ENCODE measurements at places on chromosomes 3 and 15.

DNA sequence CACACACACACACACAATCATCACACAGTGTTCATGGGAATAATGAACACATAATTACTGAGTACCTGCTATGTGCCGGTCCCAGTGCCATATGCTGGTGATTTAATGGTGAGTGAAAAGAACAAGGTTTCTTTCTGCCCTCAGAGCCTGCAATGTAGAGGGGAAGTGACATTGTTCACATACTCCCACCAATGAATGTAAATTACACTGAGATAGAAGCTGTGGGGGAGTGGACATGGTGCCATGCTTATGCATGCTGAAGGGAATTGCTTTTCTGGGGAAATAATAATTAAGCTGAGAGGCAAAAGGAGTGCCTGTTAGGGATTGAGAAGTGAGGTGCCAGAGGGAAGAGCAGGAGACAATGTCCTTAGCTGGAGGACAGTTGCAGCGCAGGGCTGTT, 175.1 kb downstream of the MFSD1 start:
- no peak for DNase-seq

DNA sequence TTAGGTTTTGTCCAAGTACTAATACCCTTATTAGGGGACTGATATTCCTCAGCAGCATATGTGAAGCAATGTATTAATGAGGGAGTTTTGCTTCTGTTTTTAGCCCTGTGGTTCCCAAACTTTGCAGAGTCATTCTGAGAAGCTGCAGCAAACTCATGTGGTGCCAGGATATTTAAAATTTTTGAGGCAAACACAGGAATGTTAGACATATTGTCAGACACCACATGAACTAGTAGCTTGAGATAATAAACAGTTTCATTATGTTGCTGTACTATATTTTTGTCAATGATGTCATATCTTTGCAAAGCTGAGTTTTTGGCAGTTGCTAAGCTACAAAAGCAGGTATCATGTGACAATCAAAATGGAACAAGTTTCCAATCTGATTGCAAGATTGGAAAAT, 36.6 kb downstream of the ATP6V1A start:
- DNase-seq = peak; percentile 43

DNA sequence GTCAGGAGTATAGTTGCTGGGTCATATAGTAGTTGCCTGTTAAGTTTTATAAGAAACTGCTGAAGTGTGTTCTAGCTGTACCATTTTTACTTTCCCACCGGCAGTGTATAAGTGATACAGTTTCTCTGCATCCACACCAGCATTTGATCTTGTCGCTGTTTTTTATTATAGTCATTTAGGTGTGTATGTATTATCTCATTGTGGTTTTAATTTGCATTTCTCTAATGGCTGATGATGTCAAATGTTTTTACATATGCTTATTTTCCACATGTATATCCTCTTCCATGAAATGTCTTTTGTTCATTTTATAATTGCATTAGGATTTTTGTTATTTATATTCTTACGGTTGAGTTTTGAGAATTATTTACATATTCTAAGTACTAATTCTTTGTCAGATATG, 254.3 kb downstream of the CLSTN2 start:
- DNase-seq = no peak

DNA sequence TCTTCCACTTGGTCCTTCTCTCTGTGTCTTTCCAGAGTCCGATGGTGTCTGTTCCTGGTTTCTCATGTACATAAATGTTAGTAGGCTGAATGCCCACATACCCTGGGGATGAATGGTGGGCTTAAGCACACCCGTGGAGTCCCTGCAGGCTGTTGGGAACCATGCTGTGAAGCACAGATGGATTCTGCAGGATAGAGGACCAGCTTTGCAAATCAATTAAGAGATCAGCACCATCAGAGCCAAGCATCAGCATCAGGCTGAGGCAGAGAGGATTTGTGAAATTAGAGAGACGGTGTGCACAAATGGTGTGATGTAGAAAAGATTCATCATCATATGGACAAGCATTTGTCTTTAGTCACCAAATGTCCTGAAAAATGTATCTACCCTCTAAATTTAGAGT, 127.1 kb downstream of the SV2B start:
- DNase-seq = no peak

GRCh38 chr3:46119709-46120498, 88.2 kb downstream of the CCR1 start:
- no peak for DNase-seq

GRCh38 chr3:42369304-42369703, 41.1 kb downstream of the LYZL4 start:
- no peak for DNase-seq

GRCh38 chr3:4595710-4596113, 102.6 kb downstream of the ITPR1 start:
- DNase-seq = no peak

GRCh38 chr3:182035324-182035723, 323.6 kb downstream of the SOX2 start:
- DNase-seq = no peak

- peak; percentile 45 for DNase-seq
Measured at GRCh38 chr15:25933456-25934158, 70.5 kb upstream of the ATP10A start.

DNA sequence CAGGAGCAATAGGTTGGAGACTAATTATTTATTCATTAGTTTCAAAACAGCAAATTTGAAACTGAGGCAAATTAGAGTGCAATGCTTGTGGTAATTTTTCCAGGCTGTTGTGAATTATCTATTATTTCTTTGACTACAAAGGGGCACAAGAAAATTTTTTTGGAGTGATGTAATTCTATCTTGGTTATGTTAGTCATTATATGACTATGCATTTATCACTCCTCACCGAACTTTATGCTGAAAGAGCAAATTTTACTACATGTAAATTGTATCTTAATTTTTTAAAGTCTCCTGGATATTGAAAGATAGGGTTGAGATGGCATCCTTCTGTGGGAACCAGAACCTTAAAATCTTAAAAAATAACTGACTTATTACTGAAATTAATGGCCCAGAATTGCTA, 320.0 kb upstream of the ROBO1 start:
- DNase-seq = no peak

- no peak for DNase-seq
Measured at GRCh38 chr3:31081018-31081662, 186.7 kb upstream of the GADL1 start.

DNA sequence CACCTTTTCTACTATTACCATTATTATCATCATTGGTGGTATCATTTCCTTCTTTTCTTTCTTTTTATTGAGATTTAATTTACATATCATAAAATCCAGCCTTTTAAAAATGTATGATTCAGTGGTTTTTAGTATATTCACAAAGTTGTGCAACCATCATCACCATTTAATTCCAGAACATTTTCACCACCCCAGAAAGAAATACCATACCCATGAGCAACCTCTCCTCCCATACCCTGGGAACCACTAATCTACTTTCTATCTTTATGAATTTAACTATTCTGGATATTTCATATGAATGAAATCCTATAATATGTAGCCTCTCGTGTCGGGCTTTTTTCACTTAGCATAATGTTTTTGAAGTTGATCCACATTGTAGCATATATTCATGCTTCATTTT, 29.1 kb downstream of the AAGAB start:
- no peak for DNase-seq

- no peak for DNase-seq
Measured at GRCh38 chr15:77497110-77497737, 76.5 kb downstream of the HMG20A start.
